Effector memory CD4-positive, alpha-beta T cell (primary cell): ENCODE measurements at places on chromosomes 11 and 22.
A peak's percentile ranks its signal among the peaks of the same experiment; 100 is the strongest.

DNA sequence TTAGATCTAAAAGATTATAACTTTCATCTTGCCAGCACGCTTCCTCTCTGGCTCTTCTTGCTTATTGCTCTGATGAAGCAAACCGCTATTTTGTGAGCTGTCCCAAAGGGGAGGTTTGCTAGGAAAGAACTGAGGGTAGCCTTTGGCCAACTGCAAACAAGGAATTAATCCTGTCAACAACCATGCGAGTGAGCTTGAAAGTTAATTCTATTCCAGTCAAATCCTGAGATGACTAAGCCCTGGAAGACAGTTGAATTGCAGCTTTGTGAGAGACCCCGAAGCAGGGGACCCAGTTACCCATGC lies 10.3 kb upstream of the RNF141 start:
- DNase-seq = no peak

- DNase-seq = no peak
Measured at GRCh38 chr22:32842486-32842885, 41.0 kb downstream of the TIMP3 start.

- no peak for DNase-seq
Measured at GRCh38 chr11:69454018-69454417, 27.4 kb upstream of the LINC01488 start.

GRCh38 chr22:35840302-35840739 lies 122.6 kb downstream of the APOL5 start:
- no peak for DNase-seq

GRCh38 chr22:37906364-37907008 lies 389 bp downstream of the MICALL1 start:
- peak; percentile 6 for DNase-seq

- DNase-seq = peak; percentile 87
Measured at GRCh38 chr22:41285441-41285819, 557 bp downstream of the RANGAP1 start.

DNA sequence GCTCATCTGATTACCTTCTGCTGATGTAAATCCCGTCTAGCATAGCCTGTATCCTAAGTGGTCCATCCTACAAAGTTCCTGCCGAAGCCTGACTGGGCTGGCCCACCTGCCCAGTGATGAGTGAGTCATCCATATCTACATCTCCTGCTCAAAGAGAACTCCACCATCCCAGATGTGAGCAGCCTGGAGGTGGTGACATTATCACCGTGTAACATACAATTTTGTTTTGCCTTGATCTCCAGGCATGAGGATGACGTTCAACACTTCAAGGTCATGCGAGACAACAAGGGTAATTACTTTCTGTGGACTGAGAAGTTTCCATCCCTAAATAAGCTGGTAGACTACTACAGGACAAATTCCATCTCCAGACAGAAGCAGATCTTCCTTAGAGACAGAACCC lies 5.6 kb downstream of the TMA7B start:
- no peak for DNase-seq

DNA sequence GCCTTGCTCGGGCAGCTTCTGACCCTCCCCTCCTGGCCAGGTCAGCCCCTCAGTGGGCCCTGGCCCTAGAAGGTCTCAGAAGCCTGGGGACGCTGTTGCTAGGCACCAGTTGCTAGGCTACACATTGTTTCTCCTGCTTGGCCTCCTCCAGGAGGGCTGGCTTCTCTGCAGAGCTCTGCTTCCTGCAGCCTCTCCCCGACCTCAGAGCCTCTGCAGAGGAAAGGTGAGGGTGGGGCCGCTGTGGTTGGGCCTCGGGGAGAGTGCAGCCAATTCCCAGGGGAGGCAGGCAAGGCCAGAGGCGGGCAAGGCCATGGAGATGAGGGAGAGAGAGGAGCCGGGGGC lies 27.6 kb upstream of the LRRC10B start:
- no peak for DNase-seq

- no peak for DNase-seq
Measured at GRCh38 chr11:3796801-3797328, 489 bp downstream of the NUP98 start.

GRCh38 chr22:45203150-45203951 lies 37.3 kb downstream of the KIAA0930 start:
- no peak for DNase-seq

DNA sequence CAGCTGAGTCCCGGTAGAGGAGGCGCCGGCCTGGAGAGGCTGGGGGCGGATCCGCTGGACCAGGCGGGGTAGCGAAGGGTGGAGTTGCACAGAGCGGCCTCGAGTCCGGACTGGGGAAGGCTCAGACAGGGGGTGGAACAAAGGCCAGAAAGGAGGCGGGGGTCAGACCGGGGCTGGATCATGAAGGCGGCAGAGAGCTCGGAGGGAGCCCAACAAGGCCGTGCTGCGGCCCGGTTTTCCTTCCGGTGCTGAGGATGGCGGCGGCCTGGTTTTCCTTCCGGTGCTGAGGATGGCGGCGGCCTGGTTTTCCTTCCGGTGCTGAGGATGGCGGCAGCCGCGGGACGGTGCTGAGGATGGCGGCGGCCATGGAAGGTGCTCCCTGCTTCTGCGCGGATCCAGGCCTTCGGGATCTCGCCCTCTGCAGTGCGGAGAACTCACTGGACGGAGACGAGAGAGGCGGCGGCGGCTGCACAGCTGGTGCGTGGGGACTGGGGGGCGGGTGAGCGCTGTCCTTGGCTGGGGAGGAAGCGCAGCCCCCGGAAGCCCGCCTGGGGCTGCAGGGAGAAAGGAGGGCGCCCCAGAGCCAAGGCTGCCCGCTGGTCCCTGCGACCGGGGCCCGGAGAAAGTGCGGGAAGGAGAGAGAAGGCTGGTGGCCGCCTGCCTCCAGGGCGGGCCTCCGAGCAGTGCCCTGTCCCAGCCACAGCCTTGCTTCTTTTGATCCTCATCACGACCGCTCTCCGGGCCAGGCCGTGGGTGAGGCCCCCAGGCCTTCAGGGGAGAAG lies 350.4 kb upstream of the B3GAT1 start:
- DNase-seq = no peak

- no peak for DNase-seq
Measured at GRCh38 chr11:36403661-36404060, 106.4 kb downstream of the TRAF6 start.

DNA sequence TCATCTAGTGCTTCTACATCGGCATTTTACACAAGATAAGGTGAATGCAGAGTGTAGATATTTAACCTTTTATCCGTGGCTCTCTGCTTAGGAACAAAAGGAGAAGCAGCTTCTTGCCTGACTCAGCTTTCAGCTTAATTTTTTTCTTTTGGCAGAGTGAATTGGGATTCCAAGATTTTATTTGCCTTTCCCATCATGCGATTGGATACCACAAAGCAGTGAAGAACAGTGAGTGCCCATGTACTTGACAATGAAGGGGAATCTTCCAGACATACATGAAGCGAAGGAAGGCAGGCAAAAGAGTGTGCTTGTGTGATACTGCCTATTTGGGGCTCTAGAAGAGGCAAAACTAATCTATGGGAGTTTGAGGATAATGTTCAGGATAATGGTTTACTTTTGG lies 17.0 kb upstream of the CHKA start:
- no peak for DNase-seq

- no peak for DNase-seq
Measured at GRCh38 chr11:98679673-98680072, 341.1 kb upstream of the CNTN5 start.

- no peak for DNase-seq
Measured at GRCh38 chr11:110453684-110454354, 24.1 kb downstream of the FDX1 start.

GRCh38 chr22:19125474-19126308 lies 3.5 kb upstream of the DGCR2 start:
- no peak for DNase-seq

GRCh38 chr11:69438286-69438920 lies 43.1 kb upstream of the LINC01488 start:
- DNase-seq = no peak

GRCh38 chr11:44893308-44893822 lies 57.3 kb downstream of the TP53I11 start:
- DNase-seq = no peak

GRCh38 chr11:95711162-95711944 lies 78.2 kb downstream of the FAM76B start:
- no peak for DNase-seq

- DNase-seq = no peak
Measured at GRCh38 chr11:1553808-1554594, 18.1 kb downstream of the DUSP8 start.

GRCh38 chr11:119307219-119307618 lies 9.7 kb downstream of the MCAM start:
- DNase-seq = no peak

DNA sequence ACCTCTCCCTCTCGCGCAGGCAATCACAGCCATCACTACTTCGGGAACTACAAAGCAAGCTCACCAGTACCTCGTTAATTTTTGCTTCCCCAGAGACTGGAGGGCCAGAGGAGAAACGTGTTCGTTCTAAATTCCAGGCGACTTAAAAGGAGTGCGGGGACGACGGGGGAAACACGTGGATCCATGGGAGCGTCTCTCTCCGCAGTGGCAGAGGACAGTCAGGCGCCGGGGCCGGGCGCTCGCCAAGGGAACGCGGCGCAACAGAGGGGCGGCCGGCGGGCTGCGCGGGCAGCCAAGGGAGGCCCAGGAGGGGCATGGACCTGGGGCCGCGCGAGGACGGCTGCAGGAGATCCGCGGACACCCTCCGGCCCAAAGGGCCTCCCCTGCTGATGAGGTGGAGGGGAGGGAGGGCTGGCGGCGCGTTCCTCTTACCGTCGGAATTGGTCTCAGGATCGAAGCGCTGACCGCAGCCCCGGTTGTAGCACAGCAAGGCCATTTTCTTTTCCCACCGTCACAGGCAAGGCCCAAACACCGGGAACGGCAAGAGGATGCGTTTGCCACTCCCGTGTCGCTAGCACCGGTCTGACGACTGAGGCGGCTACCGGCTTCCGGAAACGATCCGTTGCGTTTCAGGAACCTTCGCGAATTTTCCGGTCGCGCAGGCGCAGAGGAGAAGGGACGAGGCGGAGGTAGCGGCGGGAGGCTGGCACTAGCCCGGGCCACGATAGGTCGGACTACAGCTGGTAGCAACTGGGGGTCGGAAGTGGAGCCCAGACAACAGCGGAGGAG lies at the start of gene CHORDC1:
CHORDC1 (minus strand) TSS at position 591 of the 789 bp plus-strand sequence; CDS start at position 496, 95 bp downstream.
- peak; percentile 85 for DNase-seq

GRCh38 chr11:114066046-114066648 lies 6.6 kb downstream of the ZBTB16 start:
- DNase-seq = no peak

- no peak for DNase-seq
Measured at GRCh38 chr22:49324527-49325491, 502.9 kb downstream of the BRD1 start.

- DNase-seq = no peak
Measured at GRCh38 chr11:115706626-115707135, 202.5 kb upstream of the CADM1 start.

DNA sequence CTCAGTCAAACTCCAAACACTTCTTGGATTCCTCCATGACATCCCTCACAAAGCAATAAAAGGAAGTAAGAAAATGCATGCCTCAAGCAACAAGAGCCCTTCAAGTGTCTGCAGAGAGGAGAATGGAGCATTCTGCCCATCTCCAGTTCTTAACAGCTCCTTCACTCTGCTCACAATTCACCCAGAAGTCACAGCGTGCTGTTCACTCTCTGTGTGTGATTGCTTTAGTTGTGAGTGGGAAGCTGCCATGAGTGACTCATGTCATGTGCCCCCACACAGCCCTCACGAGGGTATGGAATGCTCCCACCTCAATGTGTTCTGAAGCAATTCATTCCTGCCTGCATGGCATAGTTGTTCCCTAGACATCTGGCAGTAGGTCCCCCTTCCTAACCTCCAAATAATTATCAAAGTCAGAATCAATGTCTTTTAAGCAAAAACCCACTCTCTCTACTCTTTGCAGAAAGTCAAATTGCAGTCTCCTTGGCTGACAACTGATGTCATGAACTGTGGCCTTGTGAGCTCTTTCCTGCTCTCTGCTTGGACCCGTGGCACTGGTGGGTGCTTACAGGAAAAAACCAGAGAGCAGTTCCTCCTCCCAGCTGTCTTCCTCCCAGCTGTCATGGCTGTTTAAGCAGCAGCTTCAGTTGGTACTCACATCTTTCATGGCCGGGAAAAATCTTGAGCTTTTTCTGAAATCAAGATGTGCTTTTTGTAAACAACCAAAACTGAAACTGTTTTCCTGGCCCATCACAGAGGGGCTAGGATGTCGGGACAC lies 112.1 kb upstream of the SPON1 start:
- no peak for DNase-seq

GRCh38 chr11:85813721-85814120 lies 2.8 kb upstream of the SYTL2 start:
- no peak for DNase-seq

DNA sequence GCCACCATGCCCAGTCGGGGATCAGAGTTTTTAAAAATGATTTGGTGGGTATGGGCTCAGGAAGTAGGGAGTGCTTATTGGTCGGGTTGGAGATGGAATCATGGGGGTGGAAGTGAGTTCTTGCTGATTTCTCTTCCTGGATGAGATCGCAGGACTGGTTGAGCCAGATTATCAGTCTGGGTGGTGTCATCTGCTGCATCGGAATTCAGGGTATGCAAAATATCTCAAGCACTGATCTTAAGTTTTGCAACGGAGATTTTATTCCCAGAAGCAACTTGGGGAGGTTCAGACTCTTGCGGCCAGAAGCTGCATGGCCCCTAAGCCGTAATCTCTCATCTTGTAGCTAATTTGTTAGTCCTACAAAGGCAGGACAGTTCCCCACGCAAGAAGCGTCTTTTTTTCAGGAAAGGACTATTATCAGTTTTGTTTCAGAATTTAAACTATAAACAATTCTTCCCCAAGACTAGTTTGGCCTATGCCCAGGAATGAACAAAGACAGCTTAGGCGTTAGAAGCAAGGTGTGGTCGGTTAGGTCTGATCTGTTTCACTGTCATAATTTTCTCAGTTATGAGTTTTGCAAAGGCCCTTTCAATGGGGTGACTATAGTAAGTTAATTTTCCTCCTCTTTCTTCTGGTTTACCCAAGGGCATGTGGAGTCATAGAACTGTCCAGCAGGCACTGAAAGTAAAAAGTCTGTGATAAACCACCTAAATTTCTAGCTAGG lies 1.4 kb upstream of the PIWIL3 start:
- DNase-seq = no peak

DNA sequence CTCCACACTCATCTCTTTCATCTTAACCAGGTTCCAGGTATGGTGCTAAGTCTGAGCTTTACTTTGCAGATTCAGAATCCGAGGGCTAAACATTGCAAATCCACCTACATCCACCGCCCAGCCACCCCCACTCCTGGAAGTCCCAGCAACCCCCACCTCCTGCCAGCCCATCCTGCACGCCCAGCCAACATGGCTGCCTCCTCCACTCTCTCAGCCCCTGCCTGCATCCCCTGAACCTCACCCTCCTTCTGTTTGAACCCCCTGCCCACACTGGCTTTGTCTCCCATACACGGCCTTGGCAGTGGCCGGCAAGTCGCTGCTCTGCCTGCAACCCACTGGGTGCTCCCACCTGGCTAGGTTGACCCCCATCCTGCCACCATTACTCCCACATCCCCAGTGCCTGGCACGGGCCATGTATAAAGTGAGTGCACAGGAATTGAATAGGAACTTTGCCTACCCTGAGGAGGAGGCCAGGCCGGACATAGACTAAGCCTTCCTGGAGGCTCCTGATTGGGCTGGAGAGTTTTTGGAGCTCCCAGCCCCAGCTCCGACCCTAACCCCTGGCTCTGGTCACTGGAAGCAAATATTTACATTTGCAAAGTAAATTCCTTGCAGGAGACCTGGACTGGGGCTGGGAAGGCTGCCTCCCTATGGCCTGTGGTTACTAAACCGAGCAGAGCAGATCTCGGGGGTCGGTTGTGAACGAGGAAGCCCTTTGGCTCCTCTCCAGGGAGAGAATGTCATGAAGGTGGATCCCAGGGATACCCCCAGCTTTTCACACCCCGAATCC lies 14.4 kb downstream of the EMID1 start:
- DNase-seq = no peak

GRCh38 chr11:41714101-41714500 lies 254.6 kb upstream of the LRRC4C start:
- DNase-seq = no peak

GRCh38 chr11:125671561-125671960 lies 9.1 kb downstream of the ACRV1 start:
- DNase-seq = no peak
